ENCODE measurements at places on chromosomes 2 and 18. TPM values are rescaled to one million over a fixed set of nuclear protein-coding genes. Genes with fewer than 3 reads are reported as not detected.

Gene MAL
- 202 TPM for total RNA-seq

Gene CLHC1
- 8.3 TPM for total RNA-seq

Gene COX7A2L
- 102 TPM for total RNA-seq

Gene MDH1B
- total RNA-seq: 0.08 TPM

Gene CRIM1
- total RNA-seq: 6.6 TPM

GRCh38 chr2:25347846-25348245 is 6.1 kb upstream of the DNMT3A start:
- DNase-seq: no peak

GRCh38 chr2:169038338-169038757 is 7.2 kb upstream of the ABCB11 start:
- DNase-seq: no peak

- no peak for DNase-seq
These were observed 764.3 kb downstream of the METTL4 start for GRCh38 chr18:1806884-1807615.

DNA sequence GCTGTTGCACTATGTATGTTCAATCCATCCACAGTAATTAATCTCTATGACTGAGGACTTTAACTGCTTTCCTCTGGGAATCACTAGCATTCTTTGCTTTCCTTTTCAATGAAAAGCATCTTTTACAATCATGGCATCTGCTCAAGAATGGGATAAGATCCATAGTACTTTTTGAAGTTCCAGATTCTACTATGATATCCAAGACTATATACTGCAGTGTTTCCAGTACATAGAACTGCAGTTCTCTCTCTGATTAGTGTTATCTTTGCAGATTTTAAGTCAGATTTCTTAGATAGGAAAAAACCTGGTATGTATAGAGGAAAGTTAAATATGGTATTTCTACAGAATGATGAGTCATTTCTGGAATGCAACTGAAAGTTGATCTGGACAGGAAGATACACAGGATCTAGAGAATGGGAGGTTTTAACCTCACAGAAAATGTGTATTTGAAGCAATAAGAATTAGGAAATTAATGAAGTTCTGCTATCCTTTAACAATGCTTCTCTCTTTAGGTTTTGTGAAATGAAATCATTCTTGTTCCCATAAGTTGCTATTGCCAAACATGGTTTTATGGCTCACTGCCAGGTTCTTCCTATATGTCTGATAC is 670.7 kb downstream of the ERBB4 start:
- no peak for DNase-seq

GRCh38 chr2:206873423-206873822 is 65.9 kb upstream of the CPO start:
- no peak for DNase-seq

DNA sequence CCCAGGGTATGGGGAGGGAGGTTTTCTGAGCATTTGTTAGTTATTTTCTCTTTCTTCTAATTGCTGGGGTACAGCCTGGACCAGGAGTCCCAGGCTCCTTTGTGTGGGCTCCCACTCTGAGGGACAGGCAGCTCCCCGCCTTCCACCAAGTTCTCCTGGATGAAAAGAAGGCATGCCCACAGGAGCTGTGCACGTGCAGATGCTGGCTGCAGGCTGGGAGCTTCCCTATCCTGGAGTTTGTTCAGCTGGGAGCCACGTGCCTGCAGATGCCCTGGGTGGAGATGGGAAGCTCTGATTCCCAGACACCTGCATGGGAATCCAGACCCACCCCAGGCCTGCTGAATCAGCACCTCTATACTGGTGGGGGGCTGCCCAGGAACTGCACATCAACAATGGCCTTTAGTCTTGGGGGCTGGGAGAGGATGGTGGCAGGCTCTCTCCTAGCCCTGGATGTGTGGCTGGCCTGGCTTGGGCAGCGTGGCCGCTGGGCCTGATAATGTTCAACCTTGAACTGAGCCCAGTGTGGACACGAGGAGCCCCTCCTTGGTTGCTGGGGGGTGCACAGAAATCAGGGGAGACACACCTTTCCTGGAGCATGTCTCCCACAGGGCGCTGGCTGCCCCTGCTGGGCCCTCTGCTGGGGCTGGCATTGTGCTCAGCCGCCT is 233.6 kb upstream of the HS6ST1 start:
- no peak for DNase-seq
